Stimulated activated CD4-positive, alpha-beta T cell treated with anti-CD3 and anti-CD28 coated beads, Interleukin-4, amount 100 ng/mL, for 24 hours (primary cell): ENCODE measurements at places on chromosomes 6 and 20.

- DNase-seq = peak; percentile 82
Measured at GRCh38 chr20:3768342-3769130, 983 bp upstream of the ADISSP start.

DNA sequence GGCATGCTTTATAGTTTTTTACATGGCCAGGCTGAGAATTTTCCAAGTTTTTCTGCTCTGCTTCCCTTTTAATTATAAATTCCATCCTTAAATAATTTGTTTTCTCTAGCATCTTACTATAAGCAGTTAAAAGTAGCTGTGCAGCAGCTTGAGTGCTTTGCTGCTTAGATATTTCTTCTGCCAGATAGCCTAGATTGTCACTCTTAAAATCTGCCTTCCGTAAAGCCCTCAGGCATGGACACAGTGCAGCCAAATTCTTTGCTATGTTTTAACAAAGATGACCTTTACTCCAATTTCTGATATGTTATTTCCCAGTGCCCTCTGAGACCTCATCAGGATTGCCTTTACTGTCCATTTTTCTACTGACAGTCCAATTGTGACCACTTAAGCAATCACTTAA, 92.6 kb upstream of the SGK1 start:
- DNase-seq = no peak

DNA sequence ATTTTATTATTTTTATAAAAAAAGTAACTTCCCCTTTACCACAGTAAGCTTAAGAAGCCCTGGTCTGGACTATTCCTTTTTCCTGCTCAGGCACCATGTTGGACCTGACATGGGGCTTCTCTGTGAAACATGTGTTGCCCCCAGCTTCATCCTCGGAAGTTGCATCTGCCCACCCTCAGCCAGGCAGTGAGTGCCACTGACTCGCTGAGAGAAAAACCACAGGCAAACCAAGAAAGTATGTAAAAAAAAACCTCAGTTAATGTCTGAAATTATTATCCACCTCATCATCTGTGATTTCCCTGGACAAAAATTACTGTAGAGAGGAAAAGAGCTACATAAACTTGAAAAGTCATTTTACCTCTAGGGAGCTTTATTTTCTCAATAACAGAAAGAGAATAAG, 109.9 kb upstream of the MCHR2 start:
- DNase-seq = no peak

- no peak for DNase-seq
Measured at GRCh38 chr20:46210672-46211330, 92.7 kb downstream of the CD40 start.

- DNase-seq = no peak
Measured at GRCh38 chr20:49811825-49812506, 662 bp upstream of the SLC9A8 start.

DNA sequence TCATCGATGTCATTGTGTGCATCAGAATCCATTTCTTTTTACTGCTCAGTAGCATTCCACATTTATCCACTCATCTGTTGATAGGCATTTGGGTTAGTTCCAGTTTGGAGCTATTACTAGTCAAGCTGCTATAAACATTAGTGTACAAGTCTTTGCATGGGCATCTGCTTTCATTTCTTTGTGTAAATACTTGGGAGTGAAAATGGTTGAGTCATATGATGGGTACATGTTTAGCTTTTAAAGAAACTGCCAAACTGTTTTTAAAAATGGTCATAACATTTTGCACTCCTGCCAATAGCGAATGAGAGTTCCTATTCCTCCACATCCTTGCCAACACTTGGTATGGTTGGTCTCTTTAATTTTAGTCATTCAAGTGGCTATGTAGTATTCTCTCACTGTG, 21.2 kb upstream of the SLC22A2 start:
- no peak for DNase-seq

- DNase-seq = no peak
Measured at GRCh38 chr6:16757332-16757731, 3.9 kb downstream of the ATXN1 start.

GRCh38 chr6:28865401-28866204, 58.2 kb downstream of the TRIM27 start:
- peak; percentile 64 for DNase-seq

DNA sequence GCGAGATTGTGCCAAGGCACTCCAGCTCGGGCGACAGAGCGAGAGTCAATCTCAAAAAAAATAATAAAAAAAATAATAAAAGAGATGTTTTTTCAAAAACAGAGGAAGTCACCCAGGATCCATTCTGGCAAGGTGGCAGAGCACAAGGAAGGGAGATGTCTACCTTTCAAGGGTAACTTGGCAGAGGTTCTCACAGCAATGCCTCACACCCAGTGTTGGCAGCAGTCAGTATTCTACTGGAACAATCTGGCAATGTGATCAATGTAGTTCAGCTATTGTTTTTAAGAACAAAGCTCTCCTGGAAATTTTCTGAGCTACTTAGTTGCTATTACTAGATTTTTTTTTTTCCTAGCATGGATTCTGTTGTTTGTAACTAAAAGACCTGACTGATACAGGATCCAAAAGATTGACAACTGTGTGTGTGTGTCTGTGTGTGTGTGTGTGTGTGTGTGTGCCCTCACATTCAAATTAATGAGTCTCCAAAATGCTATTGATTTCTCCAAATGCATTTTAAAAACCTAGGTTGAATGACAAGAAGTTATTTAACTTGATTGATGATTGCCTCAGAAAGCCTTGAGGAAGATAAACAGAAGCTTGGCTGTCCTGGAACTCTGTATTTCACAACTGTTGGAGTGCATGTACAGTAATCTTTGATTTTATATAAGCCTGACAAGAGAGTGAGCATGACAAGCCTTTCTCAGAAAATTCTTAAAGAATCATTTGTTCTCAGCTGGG, 114.1 kb upstream of the RREB1 start:
- no peak for DNase-seq

DNA sequence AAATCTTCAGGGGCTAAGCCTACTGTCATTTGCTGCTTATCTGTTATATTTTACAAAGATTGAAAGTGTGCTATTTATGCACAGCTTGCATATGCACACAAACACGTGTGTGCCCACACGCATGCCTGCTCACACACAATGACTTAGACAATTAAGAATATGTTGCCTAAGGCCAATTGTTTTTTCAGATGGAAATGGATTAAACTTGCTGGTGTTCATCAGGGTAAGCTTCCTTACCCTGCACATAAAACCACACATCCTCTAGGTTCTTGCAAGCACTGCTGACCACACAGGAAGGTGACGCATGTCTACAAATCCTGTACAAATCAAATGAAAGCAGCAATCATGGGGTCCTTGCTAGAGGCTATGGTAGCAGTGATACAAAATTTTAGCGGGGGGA, 58.4 kb downstream of the GJA10 start:
- peak; percentile 55 for DNase-seq

- no peak for DNase-seq
Measured at GRCh38 chr6:4613795-4614194, 162.4 kb upstream of the CDYL start.

DNA sequence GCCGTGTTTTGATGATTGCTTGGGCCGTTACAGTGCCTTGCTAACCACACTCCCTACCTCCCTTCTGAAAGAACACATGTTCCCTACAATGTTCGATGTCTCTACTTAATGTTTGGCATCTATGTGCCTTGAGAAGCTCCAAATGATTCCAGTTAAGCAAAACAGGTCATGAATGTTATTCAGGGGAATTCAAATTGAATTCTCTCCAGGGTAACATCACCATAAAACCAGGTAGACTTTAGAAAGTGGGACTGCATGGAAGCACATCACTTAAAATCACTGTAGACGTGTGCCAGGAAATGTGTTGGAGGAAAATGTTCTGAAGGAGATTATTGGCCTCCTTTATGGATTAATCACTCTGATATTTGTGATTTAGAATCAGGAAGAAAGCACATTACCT, 128.1 kb downstream of the ADAT2 start:
- DNase-seq = no peak

GRCh38 chr20:38888059-38888831, 38.0 kb upstream of the FAM83D start:
- DNase-seq = no peak

- DNase-seq = no peak
Measured at GRCh38 chr6:6678811-6679210, 90.3 kb downstream of the LY86 start.

- no peak for DNase-seq
Measured at GRCh38 chr20:54335299-54335698, 127.4 kb downstream of the PFDN4 start.

- no peak for DNase-seq
Measured at GRCh38 chr20:38393259-38393658, 41.9 kb downstream of the SNHG17 start.

- DNase-seq = no peak
Measured at GRCh38 chr20:5863040-5863833, 87.1 kb downstream of the TRMT6 start.

DNA sequence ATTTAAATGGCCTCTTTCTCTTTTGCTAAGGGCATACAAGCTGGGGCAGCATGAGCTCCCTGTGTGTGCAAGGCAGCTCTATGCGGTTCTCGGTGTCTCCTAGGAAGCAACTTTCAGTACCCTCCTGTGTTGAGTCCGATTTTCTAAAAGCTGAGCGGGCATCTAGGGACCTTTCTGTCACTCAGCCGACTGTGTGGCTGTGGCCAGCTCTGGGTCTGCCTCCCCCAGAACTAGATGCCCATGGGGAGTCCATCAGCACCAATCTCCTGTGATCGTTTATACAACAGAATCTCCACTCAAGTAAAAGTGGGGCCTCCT, 7.5 kb downstream of the NELFCD start:
- DNase-seq = no peak

DNA sequence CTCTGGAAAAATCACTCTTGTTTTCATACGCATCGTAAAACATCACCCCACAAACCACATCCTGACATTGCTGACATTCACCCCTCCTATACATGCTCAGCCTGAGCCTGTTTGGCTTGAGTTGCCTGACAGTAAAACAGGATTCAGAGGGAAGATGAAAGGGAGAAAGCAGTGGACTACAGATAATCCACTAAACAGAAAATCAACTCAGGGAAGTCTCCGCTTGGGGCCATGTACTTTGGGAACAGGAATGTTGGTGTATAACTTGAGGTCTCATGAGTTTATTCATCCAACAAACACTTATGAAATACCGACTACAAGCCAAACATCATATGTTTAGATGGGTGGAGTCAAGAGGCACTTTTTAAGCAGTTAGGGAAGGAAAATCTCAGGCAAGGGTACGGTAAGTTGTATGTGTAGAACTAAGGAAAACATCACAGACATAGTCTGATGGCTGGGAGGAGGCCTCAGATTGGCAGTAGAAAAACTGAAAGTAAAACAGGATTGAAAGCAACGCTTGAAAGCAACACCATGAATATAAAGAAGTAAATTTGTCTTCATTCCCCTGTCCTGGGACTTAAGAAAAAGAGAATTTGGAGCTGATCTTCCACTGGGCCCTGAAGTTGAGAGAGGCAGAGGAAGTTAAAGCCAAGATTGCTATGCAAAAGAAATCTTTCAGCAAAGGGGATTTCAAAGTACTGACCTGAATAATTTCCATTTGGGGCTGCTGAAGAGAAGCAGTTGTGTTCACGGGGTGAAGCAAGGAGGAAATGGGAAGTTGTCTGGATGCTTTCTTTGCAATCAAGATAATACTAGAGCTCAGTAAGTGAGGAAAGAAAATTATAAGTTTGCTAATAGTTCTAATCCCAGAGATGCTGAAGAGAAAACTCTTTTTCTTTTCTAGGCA, 28.8 kb downstream of the PDE7B start:
- peak; percentile 54 for DNase-seq

GRCh38 chr20:59821201-59821600, 112.2 kb downstream of the SYCP2 start:
- no peak for DNase-seq

- no peak for DNase-seq
Measured at GRCh38 chr20:32667027-32667426, 6.7 kb downstream of the C20orf203 start.

GRCh38 chr6:148343047-148343782, 577 bp downstream of the SASH1 start:
- no peak for DNase-seq

DNA sequence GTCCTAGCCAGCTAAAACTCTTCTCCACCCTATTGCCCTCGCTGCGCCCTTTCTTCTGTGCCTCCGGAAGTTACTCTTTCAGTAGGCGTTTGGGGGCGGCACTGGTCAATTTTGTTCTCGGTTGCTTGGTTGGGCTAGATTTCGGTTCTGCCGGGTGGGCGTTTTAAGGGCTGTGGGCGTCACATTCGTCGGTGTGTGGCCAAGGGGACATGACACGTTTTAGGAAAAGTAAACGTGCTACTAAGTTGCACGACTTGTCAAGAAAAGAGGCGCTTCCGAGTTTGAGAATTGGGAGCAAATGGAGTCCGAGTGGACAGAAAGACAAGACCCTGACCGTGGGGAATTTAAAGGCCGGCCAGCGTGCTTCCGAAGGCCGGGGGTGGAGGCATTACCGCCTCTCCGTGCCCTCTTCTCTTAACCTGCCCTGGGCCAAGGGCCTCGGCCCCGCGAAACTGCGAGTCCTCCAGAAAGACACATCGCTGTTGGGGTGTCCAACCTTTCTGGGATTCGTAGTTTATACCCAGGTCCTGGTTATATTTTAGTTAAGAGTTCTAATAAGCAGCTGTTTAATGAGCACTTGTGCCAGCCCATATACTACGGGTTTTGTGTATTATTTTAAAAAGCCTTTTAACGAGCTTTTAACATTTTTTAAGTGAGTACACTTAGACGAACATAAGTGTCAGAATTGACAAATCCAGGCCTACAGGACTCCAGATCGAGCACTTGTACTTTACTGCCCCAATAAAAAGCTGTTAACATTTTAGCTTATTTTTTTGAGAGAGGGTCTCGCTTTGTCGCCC, 664 bp upstream of the BAG6 start:
- peak; percentile 89 for DNase-seq

GRCh38 chr6:51265426-51265825, 446.8 kb downstream of the TFAP2B start:
- no peak for DNase-seq

GRCh38 chr6:4010048-4010447, 68.9 kb downstream of the FAM217A start:
- DNase-seq = no peak

- no peak for DNase-seq
Measured at GRCh38 chr6:156699017-156699421, 78.2 kb upstream of the ARID1B start.

DNA sequence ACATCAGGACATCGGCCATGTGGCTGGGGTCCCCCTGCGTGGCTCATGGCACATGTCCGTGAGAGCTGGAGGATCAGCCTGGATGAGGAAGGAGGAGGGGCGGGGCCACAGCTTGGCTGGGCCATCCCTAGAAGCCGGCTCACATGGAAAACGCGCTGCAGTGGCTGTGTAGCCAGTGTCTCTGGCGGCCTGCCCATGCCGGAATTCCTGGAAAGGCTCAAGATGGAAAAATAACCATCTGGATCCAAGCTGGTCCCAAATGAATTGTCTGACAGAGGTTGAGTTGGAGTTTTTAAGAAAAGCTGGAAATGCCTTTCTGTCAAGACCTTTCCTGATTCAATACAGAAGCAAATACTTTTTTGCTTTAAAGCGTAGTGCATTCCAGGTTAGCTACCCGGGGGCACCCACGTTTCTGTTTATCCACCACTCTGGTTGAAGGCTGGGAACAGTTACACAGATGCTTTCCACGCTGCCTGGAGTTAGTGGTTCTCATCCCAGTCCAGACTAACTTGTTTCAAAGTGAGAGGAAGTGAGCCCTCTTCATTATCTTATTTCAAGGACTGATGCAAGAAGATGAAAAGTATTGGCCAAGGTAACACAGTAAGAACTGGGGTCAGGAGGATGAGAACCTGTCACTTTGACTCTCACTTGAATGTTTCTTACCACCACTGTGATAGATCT, 99.0 kb downstream of the GMPR start:
- no peak for DNase-seq
